Erythroblast (primary cell): ENCODE measurements at places on chromosomes 1 and 21.

DNA sequence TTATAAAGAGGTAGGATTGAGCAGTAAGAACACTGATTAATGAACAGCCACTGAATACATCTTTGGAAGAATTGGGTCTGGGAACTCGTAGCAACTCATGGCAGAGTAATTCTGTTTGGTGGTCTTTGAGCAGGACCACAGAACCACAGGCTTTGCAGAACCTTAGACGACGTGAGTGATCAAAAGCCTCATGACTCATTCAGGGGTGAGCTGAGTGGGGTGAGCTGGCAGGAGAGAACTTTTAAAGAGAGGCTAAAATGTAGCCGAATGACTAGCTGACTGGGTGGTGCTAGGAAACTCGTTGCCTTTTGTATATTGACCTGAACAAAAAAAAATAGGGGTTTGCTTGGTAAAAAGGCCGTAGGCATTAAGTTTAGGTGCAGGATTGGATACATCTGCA, 313.8 kb downstream of the TGFB2 start:
- DNase-seq: no peak

DNA sequence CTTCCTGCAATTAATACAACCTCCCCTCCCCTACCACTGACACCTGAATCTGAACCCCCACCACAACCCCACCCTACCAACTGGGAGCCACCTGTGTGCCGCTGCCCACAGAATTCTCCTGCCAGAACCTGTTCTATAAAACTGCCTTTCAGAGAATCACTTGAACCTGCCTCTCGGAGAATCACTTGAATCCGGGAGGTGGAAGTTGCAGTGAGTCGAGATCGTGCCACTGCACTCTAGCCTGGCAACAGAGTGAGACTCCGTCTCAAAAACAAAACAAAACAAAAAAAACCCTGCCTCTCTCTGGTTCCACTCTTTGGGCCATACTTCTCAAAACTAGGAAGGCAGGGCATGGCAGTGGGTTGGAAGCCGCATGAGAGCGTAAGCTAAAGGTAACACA, 5.7 kb downstream of the URB1 start:
- DNase-seq: no peak

- DNase-seq: no peak
These were observed 22.8 kb upstream of the ELOA start for GRCh38 chr1:23720256-23720995.

DNA sequence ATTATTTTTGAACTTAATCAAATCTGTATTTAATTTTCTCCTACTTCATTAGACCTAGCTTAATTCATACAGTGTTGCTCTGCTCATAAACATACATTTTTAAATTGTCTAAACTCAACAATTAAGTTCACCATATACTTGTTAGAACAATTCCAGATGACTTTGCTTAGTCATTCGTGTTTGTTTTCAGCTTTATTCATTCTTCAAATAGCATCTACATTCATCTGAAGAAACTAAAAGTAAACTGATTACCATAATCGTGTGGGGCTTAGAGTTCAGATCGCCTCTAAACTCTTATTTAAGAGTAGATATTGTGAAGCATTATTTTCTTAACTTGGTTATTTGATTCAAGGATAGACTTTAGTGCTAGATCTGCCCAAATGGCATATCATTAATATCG, 34.4 kb downstream of the KLHL20 start:
- DNase-seq: no peak

- peak; percentile 66 for DNase-seq
These were observed 58.4 kb downstream of the NFIA start for GRCh38 chr1:61140778-61141177.

DNA sequence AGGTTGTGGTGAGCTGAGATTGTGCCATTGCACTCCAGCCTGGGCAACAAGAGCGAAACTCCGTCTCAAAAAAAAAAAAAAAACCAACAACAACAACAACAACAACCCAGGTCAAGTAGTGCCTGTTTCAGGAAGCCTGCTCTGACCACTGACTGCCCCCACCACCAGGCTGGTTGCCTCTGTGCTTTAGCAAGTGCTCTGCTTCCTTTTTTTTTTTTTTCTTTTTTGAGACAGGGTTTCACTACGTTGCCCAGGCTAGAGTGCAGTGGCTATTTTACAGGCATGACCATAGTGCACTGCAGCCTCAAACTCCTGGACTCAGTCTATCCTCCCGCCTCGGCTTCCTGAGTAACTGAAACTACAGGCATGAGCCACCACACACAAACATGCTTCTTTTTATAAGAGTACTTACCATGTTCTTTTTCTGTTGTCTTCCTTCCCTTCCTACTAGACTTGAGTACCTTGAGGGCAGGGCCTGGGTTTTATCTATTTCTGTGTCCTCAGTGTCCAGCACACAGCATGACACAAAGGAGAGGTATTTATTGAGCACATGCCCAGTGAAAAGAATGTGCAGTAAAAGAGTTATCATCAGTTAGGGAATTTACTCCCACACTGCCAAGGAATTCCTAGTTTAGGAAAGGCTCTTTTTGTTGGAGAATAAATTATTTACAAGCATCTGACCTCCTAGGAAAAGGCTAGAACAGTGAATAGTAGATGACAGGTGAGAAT, 9.9 kb upstream of the COA7 start:
- DNase-seq: no peak

GRCh38 chr1:57835620-57836019, 411.8 kb upstream of the DAB1 start:
- no peak for DNase-seq

DNA sequence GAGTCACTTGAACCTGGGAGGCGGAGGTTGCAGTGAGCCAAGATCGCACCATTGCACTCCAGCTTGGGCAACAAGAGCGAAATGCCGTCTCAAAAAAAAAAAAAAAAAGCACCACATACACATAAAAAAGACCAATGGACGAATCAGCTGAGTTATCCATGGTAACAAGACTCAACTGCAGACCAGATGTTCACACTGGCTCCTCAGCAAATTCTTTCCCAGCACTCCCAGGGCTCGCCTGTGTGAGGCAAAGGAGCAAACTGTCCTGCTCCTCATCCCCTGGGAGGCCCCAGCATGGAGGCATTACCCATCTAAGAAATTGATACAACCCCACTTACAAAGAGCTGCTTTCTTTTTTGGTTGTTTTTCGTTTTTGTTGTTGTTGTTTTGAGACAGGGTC, 3.1 kb downstream of the TMEM234 start:
- no peak for DNase-seq

- no peak for DNase-seq
These were observed 3.1 kb upstream of the TDRD5 start for GRCh38 chr1:179588425-179589024.

DNA sequence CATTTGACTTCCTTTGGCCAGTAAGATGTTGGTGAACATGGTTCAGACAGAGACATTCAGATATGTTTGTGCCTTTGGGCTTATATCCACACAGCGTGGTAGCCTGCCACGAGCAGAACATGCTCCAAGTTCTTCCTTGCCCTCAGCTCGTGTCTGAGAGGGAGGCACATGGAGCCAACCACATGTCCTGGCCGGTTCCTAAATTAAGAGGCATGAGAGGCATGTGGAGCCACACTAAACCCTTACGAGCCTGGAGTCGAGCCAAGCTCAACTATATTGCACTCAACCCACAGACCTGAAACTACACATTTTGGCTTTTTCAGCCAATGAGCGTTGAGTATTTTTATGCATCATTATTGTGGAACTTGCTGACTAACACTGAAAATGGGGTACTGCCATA, 133.7 kb upstream of the KCNK1 start:
- no peak for DNase-seq

DNA sequence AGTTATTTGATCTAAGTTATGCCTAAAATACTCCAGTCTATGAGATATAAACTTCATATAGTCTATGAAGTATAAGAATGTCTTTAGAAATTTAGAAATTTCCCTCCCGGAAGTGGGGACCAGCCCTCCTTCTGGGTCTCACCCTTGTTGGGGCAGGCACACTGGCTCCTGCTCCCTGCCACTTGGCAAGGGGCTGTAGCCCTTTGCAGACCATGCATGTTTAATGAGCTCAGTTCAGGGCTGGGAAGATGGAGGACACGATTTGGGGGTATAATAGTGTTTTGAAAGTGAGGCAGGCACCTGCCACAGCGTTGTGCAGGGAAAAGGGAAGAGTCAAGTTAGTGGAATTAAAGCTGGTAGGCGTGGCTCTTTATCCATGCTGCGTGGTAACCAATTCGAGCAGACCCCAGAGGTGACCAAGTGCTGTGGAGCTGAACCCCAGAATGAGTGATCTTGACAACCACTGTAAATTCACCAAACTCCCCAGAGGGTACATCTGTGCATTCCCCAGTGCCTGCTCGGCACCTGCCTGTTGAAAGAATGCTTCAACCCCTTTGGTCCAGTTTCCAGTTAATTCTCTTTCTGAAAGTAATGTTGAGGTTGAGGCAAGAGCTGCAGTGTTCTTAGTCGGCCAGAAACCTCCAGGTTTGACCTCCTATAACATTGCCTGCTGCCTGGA, 79.6 kb downstream of the DOP1B start:
- no peak for DNase-seq

GRCh38 chr1:180386745-180387367, 115.5 kb downstream of the ACBD6 start:
- DNase-seq: no peak

GRCh38 chr1:204286831-204287421, 72.8 kb downstream of the PLEKHA6 start:
- DNase-seq: no peak

- DNase-seq: no peak
These were observed 220.3 kb upstream of the NFIA start for GRCh38 chr1:60861961-60862567.

- no peak for DNase-seq
These were observed 383.5 kb upstream of the B3GALT2 start for GRCh38 chr1:193569983-193570269.

DNA sequence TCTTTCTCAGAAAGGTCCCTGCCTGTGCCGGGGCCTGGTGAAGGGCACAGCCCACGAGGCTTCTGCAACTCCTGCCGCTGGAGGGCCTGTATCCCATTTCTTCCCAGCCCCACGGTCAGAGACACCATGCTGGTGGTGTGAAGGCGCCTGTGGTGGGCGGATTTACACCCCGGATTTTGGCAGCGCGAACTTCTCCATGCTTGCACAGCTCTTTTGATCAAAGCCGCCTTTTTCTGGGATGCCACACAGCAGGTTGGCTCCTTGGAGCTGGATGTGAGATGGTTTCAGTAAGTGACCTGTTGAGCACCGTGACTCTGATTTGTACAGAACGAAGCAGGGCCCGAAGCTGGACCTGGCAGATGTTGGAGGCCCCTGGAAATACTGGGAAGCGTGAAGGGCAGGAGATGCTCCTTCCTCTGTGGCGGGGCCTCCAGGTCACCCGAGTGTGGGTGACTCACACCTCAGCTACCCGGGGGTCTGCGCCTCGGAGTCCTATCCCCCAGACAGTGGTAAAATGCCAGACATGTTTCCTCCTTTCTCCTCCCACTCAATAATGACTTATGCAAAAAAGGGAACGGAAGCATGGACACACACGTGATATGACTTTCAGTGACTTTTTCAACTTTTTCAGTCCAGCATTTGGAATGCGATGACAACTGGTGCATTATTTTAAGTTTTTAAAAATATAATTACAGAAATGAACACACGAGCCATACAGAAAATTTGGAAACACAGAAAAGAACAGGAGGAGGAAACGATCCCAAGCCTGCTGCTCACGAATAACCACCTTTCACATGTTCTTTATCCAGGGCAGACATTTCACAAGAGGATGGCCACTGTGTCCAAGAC, 9.0 kb downstream of the UMODL1 start:
- DNase-seq: no peak

GRCh38 chr1:31588751-31589515, 12.6 kb downstream of the TINAGL1 start:
- DNase-seq: no peak

- no peak for DNase-seq
These were observed 62.8 kb downstream of the RGS4 start for GRCh38 chr1:163131981-163132380.

GRCh38 chr1:45327644-45328515, 1.2 kb downstream of the HPDL start:
- peak; percentile 60 for DNase-seq

- no peak for DNase-seq
These were observed 138.0 kb upstream of the SAMSN1 start for GRCh38 chr21:14684071-14684470.

GRCh38 chr1:165073185-165074007, 283.1 kb downstream of the LMX1A start:
- peak; percentile 28 for DNase-seq

GRCh38 chr1:234564035-234565029, 45.6 kb downstream of the IRF2BP2 start:
- DNase-seq: no peak

- DNase-seq: no peak
These were observed 121.4 kb downstream of the TGFBR3 start for GRCh38 chr1:91764471-91765115.

DNA sequence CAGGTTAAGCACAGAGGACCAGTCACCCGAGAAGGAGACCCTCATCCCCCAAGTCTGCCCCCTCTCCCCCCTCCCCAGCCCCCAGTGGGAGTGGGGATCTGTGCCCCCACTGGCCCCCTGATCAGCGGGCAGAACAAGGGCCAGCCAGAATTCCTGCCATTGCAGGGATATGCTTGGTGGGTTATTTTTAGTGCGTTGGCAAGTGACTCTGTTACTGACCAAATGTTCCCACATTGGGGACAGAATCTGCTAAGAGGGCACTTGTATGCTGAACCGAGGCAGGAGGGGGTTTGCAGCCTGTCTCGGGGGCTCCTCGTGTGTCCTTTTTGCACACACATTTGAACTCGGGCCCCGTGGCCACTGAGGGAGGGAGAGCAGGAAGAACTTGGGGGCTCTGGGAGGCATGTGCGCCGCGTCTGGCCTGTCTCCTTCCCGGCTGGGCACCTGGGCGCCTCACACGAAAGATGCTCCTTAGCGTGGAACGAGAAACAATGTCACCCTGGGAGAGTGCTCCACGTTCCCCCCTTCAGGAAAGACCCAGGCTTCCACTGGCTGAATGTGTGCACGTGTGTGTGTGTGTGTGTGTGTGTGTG, 66.4 kb upstream of the CASZ1 start:
- no peak for DNase-seq

GRCh38 chr1:58982259-58982998, 198.6 kb upstream of the JUN start:
- no peak for DNase-seq

GRCh38 chr1:100349246-100349645, 3.1 kb upstream of the CDC14A start:
- DNase-seq: no peak

GRCh38 chr1:224751624-224752311, 135.7 kb downstream of the CNIH3 start:
- no peak for DNase-seq

DNA sequence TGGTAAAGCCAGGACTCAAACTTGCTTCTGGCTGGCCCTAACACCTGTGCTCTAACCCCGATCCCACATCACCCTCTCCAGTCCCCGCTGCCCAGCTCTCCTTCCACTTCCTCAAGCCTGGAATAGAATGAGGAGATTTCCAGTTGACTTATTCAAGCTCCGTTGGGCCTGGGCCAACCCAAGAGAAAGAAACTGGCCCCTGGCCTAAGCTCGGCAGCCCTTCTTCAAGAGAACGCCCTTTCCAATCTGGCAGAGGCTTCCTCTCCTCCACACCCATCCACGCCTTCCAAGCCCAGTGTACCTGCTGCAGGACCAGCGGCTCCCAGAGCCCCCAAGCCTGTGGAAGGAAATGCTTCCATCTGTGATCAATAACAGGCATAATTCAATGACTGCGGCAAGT, 51.9 kb downstream of the LRRN2 start:
- DNase-seq: no peak

GRCh38 chr1:178465011-178465410, 31.8 kb downstream of the CLEC20A start:
- DNase-seq: no peak
